ENCODE measurements at places on chromosomes 2 and 18. TPM values are rescaled to one million over a fixed set of nuclear protein-coding genes. Genes with fewer than 3 reads are reported as not detected.

- no peak for DNase-seq
Observed at GRCh38 chr18:75407468-75408437, 19.8 kb downstream of the SMIM21 start.

- DNase-seq: no peak
Observed at GRCh38 chr18:55509631-55510324, 78.2 kb downstream of the TCF4 start.

GRCh38 chr2:207421671-207422070 is 108.1 kb upstream of the CREB1 start:
- DNase-seq: no peak

FAM228A gene
- 0.25 TPM for total RNA-seq

TRAPPC12 gene
- total RNA-seq: 132 TPM

OTOS gene
- not detected for total RNA-seq

All from lower leg skin (tissue), 4 donors.